Esophagus mucosa (tissue), 1 donor: ENCODE measurements at places on chromosomes 3 and 15. TPM values are rescaled to one million over a fixed set of nuclear protein-coding genes. Genes with fewer than 3 reads are reported as not detected.
A peak's percentile ranks its signal among the peaks of the same experiment; 100 is the strongest.

GRCh38 chr3:114551770-114552526 is 258.1 kb downstream of the TIGIT start:
- peak; percentile 75 for ATAC-seq

DNA sequence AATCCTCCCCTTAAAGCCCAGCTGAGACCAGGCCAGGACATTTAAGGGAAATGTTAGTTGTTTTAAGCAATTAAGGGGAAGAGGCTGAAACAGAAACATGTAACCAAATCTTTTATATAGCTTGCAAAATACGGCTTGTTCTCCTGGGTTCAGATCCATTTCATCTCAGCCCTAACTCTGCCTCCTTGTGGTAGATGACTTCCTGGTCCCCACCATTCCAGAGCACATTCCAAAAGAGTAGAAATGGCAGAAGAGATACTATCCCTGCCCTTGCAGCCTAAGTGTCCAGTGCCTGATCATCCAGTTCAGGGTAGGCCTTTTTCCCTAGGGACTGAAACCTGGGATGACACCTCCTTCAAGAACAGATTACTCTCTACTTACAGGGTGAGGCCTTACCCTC is 266.2 kb upstream of the VEPH1 start:
- ATAC-seq = no peak

- ATAC-seq = no peak
Observed at GRCh38 chr3:34073111-34073510, 274.7 kb downstream of the PDCD6IP start.

DNA sequence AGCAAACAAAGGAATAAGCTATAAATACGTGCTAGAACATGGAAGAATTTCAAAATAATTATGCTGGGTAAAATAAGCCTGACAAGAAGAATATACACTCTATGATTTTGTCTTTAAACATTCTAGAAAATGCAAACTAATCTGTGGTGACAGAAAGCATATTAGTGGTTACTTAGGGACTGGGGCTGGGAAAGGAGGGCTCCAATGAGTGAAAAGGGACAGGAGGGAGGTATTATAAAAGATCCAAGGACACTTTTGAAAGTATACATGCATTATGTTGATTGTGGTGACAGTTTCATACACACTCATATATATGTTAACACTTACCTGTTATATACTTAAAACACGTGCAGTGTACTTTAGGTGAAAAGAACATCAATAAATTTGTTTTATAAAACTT is 23.0 kb downstream of the MYH15 start:
- ATAC-seq = no peak

- ATAC-seq = no peak
Observed at GRCh38 chr15:101129851-101130380, 121.9 kb downstream of the CHSY1 start.

DNA sequence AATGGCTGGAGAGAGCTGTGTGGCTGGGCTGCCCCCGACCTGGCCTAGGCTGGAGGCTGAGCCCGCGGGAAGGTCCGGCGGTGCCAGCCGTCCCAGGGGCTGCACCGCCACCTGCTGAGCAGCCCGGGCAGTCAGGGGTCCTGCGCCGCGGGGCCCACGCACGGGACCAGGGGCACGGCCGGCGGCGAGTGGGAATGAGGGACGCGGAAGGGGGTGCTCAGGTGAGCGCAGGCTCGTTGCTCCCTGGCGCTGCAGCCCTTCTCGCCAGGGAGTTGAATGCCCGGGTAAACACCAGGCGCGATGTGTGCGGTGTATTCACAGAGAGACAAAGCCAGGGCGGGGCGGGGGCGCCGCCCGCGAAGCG is 666 bp upstream of the SEMA3F start:
- no peak for ATAC-seq

DNA sequence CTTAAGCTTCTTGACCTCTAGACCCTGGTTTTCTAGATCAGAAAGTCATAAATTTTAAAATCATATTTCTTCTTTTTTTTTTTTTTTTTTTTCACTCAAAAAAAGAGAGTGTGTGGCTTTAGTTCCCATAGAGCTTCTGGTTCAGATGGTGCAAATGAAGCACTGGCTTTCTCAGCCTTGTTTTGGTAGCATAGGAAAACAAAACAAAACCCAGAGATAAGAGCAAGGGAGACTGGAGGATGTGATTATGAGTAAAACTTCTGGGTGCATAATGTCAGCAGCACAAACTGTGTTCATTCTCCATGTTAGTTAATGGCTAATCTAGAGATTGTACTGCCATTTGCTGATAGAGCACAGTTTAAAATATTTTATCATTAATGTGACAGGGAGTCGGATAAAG is 55.4 kb downstream of the RARB start:
- no peak for ATAC-seq

GRCh38 chr3:46646700-46647099 is 34.4 kb downstream of the FAM240A start:
- peak; percentile 84 for ATAC-seq

DNA sequence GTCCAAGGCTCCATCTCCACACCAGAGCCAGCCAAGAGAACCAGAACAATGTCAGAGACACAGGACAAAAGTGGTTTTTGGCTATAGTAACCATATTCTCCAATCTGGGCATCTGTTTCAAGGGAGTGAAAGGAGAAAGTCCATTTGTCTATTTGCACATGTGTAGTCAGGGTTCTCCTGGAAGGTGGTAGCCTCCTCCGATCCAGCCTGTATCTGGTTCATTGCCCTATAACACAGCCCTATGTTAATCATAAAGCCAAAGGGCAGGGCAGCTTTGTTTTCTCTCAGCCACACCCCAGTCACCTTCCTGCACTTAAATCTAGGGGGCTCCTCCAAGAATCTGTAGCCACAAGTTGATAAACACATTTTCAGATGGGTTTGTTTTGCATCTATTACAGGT is 128.1 kb upstream of the ADPGK start:
- ATAC-seq = no peak

- ATAC-seq = peak; percentile 55
Observed at GRCh38 chr3:42849017-42849416, 26.7 kb downstream of the CYP8B1 start.

- ATAC-seq = no peak
Observed at GRCh38 chr15:38518084-38518483, 46.5 kb downstream of the RASGRP1 start.

Gene PLA2G4E
- total RNA-seq = 18.1 TPM

Gene CFAP44
- total RNA-seq = 2.9 TPM

Gene XCR1
- 0.04 TPM for total RNA-seq

Gene CHRNA7
- 0.76 TPM for total RNA-seq

Gene SIDT1
- total RNA-seq = 1.5 TPM

Gene CCR9
- total RNA-seq = not detected
